Stimulated activated CD4-positive, alpha-beta T cell treated with anti-CD3 and anti-CD28 coated beads, Interleukin-12 subunit alpha, Interleukin-12 subunit beta, amount 100 ng/mL, for 4 hours (primary cell): ENCODE measurements at places on chromosomes 5 and 9.

DNA sequence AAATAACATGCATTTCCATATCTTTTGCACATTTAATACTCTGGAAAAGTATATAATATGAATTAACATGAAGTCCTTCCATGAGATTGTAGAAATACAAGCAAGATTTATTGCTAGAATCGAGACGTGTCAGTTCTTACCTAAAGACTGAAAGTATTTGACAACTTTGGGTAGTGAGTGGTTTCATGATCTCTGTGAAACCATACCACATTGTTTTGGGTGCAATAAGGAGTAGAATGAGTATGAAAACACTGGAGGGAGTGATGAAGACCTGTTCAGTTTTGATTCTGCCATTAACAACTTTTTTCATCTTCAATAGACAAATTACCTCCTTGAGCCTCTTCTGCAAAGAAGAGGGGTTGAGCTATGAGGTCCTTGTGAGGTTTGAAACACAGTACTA lies 133.7 kb downstream of the NUDT12 start:
- DNase-seq = no peak

DNA sequence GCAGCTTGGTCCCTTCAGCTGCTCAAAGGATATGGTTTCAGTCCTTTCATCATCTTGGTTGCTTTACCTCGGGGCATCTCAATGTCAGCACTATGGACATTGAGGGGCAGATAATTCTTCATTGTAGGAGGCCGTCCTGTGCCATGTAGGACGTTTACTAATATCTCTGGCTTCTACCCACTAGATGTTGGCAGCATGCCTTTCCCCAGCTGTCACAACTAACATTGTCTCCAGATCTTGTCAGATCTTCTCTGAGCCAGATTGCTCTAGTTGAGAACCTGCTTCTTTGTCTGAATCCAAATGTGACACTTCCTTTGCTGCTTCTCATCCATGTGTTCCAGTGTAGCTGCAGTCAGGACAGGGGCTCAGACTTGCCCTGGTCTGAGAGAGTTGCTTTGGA lies 10.3 kb downstream of the PTPA start:
- no peak for DNase-seq

DNA sequence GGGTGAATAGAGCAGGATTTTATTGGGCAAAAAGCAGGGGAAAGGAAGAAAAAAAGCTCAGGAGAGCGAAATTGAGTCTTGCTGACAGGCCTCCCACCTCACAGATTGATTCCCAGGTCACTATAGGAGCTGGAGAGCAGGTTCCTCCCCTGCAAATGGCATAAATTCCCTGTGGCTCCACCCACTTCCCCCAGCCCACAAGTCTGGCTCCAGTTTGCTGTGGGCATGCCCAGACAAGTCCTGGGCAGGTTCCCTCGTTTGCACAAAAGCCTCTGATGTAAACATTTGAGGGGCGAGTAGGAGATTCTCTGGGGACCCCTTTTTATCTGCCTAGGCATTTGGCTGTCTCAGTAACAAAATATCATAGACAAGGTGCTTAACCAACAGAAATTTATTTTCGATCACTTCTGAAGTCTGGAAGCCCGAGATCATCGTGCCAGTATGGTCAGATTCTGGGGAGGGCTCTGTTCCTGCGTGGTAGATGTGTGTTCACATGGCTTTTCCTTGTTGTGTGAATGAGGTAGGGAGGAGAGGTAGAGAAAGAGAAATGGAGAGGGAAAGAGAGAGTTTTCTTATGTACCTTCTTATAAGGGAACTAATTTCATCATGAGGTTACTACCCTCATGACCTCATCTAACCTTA lies 614.5 kb downstream of the MAT2B start:
- no peak for DNase-seq

DNA sequence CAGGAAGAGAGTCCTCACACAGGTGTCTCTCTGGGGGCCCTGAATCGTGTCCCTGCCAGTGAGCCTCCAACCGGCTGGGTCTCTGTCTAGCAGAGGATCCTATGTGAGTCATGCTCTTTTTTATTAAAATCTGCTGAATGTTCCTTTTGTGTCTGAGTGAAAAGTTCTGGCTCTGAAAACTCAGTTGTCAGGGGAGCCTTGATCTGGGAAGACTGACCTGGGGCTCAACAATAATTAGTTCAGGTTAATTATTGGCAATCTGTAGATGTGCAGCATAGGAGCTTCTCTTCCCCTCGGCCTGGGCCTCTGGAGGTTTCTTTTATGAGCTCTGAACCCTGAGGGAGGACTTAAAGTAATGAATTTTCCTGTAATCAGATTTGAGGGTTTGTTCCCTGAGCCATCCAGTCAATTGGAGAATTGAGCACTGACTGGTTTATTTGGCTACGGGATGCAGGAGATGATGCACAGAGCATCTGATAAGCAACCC lies 45.2 kb downstream of the ALG2 start:
- no peak for DNase-seq

DNA sequence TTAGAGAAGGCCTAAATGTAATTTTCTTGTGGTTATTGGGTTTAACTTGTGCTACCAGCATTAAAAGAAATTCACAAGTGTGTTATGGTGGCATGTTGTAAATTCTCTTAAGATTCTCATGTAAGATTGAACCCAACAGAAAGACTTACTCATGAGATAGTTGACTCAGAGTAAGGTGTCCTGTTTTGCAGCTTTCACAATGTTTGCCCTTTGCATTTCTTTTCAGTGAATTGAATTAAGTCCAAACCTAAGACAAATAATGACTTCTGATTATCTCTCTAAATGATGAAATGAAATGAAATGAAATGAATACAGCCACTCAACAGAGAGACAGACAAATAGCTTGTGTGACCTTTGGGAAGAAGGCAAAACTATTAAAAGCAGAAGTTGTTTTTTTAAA lies 1696.9 kb upstream of the WWC1 start:
- no peak for DNase-seq

DNA sequence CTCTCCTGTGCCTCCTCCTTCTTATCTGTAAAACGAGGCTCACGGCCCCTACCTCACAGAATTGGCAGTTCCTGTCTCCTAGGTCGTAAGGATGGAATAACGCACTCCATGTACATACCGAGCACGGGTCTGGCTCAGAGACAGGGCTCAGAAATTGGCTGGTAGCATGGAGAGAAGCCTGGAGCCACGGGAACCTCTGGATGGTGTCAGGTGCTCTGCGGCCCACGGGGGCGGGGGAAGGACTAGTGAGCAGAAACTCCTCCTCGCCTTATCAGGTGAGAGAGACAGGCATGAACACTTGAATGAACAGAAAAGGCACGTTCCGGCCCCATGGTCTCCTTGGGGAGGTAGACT lies 15.4 kb upstream of the C5orf47 start:
- DNase-seq = no peak
